Stimulated activated CD4-positive, alpha-beta T cell treated with anti-CD3 and anti-CD28 coated beads, Interleukin-2, amount 100 ng/mL, for 48 hours (primary cell): ENCODE measurements at places on chromosomes 7 and 10.
A peak's percentile ranks its signal among the peaks of the same experiment; 100 is the strongest.

GRCh38 chr10:98664329-98665042, 217.8 kb upstream of the HPS1 start:
- DNase-seq, result peak; percentile 21

DNA sequence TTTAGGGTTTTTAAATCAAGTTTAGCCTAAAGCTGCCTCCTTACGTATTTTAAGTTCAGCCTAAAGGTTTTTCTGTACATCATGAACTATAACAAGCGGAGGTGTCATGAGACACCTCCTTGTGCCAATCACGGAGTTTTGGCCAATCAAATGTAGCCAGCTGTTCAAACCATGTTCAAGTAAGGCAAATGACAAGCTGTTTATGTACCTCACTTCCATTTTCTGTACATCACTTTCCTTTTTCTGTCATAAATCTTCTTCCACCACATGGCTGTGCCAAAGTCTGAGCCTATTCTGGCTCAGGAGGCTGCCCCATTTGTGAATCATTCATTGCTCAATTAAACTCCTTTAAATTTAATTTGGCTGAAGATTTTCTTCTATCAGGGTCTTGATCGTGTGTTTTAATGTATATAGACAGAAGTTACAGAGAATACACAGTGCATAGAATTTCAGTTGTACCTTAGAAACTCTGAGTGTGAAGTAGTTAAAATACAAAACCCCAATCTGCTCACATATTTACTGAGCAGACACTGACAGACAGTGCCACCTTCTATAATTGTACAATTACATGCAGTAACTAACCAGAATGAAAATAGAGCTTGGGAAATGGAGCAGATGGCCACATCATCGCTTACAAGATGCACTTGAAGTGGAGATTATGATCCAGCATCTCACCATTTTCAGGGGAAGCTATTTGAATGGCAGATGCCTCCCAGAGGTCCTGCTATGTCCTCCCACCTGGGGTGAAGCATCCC, 76.9 kb upstream of the LANCL2 start:
- no peak for DNase-seq

DNA sequence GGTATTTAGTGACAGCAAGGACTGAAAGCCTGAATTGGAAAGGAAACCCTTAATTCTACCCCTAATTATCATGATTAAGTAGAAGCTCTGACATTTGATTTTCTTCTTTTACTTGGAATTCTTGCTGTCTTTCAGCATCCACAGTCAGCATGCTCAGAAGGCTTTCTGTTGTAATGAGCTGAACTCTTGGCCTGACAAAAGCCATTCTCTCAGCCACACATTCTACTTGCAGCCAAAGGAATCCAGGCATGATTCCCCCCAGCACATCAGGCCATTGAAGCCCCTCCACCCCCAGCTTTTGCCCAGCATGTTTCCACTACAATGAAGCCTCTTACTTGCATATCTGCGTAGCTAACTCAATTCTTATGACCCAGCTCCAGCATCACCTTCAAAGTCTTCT, 94.3 kb upstream of the FRMD4A start:
- DNase-seq, result no peak

DNA sequence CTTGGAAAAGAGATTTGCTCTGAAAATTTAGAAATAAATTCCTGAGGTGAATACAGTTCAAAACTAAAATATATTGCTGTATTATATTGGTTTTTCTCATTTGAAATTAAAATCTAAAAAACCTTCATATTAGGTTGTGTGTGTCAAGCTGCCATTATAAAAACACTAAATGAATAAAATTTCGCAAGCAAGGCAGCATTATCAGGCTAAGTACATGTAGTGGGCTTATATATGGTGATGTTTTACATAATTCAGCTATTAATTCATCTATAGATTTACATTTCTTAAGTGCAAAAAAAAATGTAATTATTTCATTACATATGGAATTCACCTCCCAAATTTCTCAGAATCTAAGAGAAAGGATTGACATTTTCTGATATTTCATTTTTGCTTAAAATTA, 5.3 kb downstream of the MEOX2 start:
- no peak for DNase-seq

GRCh38 chr10:79176052-79176501, 107.3 kb downstream of the ZMIZ1 start:
- DNase-seq, result no peak

- no peak for DNase-seq
Observed at GRCh38 chr7:22604246-22604645, 104.3 kb upstream of the STEAP1B start.

- no peak for DNase-seq
Observed at GRCh38 chr10:82969405-82969804, 1094.4 kb downstream of the NRG3 start.

DNA sequence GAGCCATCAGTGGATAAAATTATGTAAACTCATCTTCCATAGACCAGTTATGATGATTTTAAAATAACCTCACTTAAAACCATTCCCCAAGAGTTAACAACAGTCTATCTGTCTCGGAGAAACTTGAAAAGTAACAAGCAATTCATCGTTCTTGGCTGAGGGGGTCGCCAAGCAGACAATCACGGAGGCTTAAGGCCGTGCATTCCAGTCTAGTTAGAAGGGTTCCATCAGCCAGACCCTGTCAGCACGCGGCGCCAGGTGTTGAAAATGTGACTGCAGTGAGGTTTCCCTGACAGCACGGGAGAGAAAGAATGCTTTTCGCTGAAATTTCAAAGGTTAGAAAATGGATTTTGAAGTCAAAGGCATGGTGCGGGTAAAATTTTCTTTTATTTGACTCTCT, 1025.0 kb upstream of the CELF2 start:
- DNase-seq, result no peak

DNA sequence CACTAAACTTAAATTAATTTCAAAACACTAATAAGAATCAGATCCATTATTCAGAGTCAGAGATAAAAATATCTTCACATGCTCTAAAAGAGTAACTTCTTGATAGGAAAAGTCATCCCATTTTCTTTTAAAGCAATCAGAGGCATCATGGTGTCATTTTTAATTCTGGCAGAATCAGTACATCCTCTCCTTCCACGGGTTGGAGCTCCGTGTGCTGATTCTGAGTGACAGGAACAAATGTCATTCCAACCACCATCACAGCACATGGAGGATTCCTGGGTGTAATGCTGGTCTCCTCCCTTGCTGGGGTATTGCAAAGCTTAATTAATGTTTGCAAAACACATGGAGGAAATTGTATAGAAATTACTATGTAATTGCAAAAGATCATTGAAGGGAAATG, 114.5 kb upstream of the IMMP2L start:
- DNase-seq, result no peak

DNA sequence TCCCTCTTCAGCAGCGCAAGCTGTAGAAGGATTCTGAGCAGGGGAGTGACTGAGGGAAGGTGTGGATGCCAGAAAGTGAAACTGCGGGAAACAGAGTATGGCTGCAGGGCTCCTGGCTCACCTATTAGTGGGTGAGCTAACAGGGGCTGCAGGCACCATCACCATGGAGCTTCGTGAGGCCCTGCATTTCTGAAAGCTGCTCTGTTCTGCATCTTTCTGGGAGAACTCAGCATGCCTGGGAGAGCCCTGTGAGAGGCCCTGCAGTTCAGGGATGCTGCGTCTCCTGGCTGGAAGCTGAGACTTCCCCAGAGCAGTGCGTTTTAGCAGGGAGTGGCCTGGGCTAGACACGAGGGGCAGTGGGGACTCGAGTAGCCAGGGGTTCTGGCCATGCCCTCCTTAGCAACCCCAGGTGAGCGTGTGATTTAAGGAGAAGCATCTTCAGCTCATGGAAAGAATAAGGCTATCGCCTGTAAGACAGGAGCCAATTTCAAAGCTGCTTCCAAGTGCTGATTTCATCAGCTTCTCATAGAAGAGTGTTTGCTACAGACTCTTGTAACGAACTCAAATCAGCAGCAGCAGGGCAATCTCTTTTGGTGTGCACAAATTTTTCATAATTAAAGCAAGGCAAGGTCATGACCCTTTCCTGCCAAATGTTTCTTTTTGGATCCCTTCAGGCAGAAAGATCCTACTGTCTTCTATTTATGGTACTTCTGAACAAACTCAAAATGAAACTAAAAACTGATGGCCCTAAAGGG, 293.6 kb upstream of the ZNF32 start:
- no peak for DNase-seq

DNA sequence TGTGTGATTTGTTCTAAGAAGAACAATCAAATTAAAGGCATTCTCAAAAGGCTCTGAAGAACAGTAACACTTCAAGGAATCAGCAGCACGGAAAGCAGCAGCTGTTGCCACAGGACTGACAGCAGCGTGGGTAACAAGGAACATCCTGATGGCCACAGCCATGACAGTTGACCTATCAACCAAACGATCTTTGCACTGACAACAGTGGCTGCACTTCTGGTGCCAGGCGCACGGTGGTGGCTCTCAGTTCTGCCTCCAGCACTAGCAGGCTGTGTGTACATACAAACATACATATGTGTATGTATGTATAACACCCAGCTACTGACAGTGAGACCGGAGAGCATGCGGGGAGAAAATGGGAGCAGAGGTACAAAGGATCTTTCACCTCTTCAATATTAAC, 114.1 kb downstream of the ZFAND4 start:
- no peak for DNase-seq

DNA sequence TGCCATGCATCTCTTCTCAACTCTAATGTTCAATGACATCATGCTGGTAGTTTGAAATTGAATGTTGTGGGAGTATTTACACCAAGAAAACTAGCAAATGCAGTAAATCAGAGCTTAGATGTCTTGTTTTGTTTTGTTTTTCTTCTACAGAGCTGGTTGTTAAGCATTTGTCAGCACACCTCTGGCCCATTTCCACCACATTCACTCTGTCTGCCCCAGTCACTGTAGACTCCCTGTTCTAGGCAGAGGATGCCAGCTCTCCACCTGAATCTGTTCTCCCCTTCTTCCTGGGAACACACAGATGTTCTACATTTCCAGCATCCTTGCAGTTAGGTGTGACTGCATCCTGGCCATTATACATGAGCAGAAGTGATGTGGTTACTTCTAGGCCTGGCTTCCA, 4.1 kb upstream of the ARHGAP22 start:
- no peak for DNase-seq

- DNase-seq, result no peak
Observed at GRCh38 chr7:106054971-106055532, 57.1 kb downstream of the SYPL1 start.

DNA sequence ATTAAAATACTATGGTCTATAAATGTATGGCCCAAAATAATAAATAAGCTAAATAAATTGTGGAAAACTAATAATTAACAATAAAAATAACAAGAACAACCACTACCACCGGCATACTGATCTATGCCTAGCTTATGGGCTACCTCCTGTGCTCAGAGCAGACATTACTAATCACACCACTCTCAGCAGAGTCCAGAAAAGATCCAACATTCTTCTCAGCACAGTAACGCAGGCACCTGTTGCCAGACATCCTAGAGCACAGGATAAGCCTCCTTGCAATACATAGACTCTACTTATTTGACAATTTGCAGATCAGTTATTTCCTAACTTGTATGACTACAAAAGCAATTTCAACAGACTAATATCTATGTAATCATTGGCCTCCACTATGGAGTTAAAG, 137.1 kb upstream of the NEBL start:
- no peak for DNase-seq

- DNase-seq, result no peak
Observed at GRCh38 chr10:89283936-89284475, 17.8 kb upstream of the IFIT2 start.

GRCh38 chr7:23292623-23293022, 6.5 kb upstream of the MALSU1 start:
- DNase-seq, result no peak

GRCh38 chr10:92699193-92699517, 9.4 kb downstream of the HHEX start:
- no peak for DNase-seq

- no peak for DNase-seq
Observed at GRCh38 chr10:75470901-75471300, 39.5 kb downstream of the LRMDA start.

- no peak for DNase-seq
Observed at GRCh38 chr10:36253731-36254130, 611.6 kb upstream of the FZD8 start.

- no peak for DNase-seq
Observed at GRCh38 chr10:75999001-75999400, 567.6 kb downstream of the LRMDA start.

- no peak for DNase-seq
Observed at GRCh38 chr7:8371742-8372141, 61.7 kb upstream of the NXPH1 start.

- DNase-seq, result no peak
Observed at GRCh38 chr10:116915340-116915739, 66.0 kb downstream of the ENO4 start.

DNA sequence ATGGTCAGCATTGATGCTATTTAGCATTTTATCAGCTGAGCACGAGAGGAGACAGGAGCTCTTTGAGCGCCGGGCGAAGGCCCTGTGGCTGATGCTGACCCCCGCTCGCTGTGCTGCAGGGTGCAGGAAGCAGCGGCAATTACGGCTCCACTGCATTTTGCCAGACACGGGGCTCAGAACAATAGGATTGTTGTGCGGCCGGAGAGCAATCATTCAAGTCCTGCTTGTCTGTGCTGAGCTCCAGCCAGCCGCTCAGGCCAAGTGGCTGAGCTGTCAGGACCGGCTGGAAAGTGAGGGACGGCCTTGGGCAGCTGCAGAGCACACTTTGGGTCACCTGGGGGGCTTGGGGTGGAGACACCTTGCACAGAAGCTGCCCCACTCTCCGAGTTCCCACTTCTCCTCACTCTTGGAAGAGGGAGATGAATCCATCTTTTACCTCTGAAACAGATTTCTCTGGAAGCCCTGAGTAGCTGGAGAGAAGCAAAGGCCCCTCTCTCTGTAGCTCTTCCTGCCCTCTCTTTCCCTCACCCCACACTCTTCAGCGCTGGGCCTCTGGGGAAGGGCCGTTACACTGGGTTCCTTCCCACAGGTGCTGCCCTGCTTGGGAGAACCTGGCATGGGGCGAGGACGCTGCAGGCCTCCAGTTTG, 17.3 kb upstream of the ADARB2 start:
- DNase-seq, result no peak

- no peak for DNase-seq
Observed at GRCh38 chr10:93435621-93436397, 46.3 kb downstream of the MYOF start.

DNA sequence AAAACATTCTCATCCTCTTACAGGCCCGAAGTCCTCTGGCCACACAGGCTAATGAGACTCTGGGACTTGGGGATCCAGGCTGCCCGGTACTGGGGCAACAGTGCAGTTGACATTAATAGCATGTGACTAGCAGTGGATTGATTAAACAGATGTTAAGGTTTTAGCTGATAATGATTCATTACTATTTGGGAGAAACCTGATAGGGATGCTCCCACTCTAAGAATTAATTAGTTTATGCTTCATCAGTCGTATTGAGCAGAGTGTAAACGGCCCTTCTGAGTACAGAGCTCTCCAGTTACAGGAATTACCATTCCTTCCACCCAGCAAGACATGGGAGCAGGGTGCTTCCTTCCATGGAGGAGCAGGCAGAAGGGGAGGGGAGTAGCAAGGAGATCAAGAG, 82.7 kb downstream of the RPS24 start:
- no peak for DNase-seq

- no peak for DNase-seq
Observed at GRCh38 chr10:22473044-22473443, 127.7 kb downstream of the SPAG6 start.

- no peak for DNase-seq
Observed at GRCh38 chr10:97434055-97434454, 8.1 kb downstream of the PGAM1 start.

GRCh38 chr10:71072131-71072822, 140.1 kb upstream of the UNC5B start:
- no peak for DNase-seq
